Stimulated activated effector memory CD8-positive, alpha-beta T cell treated with anti-CD3 and anti-CD28 coated beads, Interleukin-12 subunit alpha, Interleukin-12 subunit beta, amount 100 ng/mL, for 72 hours (primary cell): ENCODE measurements at places on chromosomes 5 and 9.
A peak's percentile ranks its signal among the peaks of the same experiment; 100 is the strongest.

DNA sequence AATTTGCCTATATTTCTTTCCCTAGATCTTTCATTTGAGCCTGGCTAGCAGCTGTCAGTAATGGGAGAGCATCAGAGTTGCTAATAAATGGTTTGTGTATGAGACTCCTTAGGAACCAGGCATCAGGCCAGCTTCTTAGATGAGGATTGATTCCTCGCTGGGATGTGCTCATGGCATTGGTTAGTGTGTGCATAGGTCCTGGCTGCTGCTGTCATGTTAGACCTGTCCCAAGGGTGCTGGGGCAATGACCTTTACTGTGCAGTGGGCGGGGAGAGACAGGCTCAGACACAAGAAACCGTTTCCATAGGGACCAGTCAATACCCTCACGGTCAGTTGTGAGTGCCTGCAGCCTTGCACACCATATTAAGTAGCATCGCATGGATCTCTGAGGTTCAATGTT is 112.3 kb upstream of the NR3C1 start:
- no peak for DNase-seq

DNA sequence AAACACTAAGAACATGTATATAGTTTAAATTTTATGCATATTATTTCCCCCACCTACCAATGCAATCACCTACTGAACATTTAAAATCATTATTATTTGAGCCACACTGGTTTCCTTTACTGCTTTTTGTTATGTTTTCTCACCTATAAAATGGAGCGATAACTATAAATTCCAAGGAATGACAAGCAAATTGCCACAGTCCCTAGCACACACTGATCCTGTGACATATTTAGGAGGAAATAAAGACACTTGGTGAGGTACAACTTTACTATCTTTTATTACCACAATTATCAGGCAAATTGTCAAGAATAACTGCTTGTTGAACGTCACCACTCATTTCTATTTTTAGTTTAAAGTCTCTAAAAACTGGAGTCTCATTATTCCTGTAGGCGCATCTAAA is 1693.6 kb downstream of the EFNA5 start:
- DNase-seq, result no peak

DNA sequence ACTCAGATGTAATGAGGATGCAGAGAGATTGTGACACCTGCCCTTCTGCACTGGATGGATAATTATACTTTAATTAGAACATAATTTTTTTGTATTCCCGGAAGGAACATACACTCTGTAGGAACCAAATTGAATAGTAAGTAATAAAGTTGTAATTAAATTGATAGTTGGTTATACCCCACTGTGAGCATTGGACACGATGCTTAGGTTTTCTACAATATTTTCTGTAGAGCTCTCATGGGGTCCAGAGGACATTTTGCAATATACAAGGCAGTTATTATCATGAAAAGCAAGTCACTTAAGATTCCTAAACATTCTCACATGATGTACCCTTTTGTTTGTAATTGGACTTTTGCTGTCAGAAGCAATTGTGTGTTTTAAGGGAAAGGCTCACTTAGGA is 63.4 kb downstream of the DIRAS2 start:
- no peak for DNase-seq

DNA sequence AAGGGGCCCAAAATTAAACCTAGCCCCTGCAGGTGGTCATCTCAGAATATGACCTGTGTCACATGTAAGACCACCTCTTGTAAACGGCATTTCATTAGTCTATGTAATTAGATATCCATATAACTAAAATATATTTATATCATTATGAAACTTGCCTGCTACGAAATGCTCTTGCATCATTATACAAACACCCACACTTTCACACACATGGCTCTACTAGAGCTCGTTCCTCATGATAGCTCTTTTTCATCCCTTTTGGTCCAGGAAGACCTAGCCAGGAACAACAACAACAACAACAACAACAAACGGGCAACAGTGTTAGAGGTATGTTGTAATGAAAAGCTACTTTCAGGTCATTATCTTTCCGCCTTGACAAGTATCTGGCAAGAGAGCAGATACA is 58.6 kb downstream of the LHFPL2 start:
- DNase-seq, result no peak

GRCh38 chr9:117587263-117587662 is 116.9 kb upstream of the TLR4 start:
- DNase-seq, result no peak

- no peak for DNase-seq
Measured at GRCh38 chr9:133518200-133518599, 6.6 kb downstream of the MYMK start.

- DNase-seq, result no peak
Measured at GRCh38 chr5:125484742-125485641, 738.6 kb upstream of the ZNF608 start.

DNA sequence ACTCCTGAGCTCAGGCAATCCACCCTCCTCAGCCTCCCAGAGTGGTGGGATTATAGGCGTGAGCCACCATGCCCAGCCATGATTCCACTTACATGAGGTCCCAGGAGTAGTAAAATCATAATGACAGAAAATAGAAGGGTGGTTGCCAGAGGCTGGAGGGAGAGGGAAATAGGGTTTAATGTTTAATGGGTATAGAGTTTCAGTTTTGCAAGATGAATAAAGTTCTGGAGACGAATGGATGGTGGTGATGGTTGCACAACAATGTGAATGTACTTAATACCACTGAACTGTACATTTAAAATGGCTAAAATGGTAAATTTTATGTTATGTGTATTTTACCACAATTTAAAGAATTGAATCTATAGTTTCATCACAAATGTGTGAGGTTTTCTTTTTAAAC is 146.5 kb upstream of the ABCA1 start:
- no peak for DNase-seq

DNA sequence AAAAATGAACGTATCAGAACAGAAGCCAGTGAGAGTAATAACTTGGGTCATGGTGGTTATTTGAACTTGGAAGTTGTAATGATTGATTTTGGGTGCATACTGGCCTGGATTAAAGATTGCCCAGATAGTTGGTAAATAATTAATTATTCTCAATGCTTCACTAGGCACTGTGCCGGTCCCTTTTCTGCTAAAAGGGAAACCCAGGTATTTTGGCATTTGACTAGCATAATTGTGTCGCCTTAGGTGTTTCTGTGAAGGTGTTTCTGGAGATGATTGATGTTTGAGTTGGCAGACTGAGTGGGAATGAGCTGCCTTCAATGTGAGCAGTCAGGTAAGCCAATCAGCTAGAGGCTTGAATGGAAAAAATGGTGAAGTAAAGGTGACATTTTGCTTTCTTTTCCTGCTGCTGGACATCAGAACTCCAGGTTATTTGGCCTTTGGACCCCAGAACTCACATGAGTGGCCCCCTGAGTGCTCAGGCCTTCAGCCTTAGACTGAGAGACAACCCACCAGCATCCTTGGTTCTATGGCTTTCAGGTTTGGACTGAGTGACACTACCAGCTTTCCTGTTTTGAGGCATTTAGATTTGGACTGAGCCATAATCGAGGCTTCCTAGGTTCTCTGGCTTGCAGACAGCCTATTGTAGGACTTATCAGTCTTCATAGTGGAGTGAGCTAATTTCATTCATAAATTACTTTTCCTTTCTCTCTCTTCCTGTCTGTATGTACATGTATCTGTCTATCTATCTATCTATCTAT is 120.7 kb upstream of the PAPPA start:
- DNase-seq, result no peak

DNA sequence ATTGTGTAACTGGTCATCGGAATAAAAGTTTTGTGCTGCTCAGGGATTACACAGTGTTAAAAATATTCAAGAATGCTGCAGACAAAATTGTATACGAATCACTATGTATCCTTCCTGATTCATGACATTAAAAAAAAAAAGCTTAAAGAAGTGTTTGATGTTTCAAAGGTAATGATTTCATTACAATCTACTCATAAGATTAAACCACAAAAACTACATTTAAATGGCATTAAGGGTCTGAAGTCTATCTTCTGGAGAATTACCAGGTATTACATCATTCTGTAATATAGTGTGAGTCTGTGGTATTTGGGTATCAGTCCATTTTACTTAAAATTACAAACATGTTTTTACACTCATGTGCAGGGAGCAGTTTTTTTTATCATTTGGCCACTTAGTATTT is 324.4 kb downstream of the NDUFS4 start:
- no peak for DNase-seq

GRCh38 chr9:37370968-37371563 is 51.4 kb upstream of the GRHPR start:
- DNase-seq, result no peak

GRCh38 chr9:81621785-81622259 is 67.5 kb downstream of the TLE1 start:
- no peak for DNase-seq

GRCh38 chr9:134346840-134347583 is 20.8 kb downstream of the RXRA start:
- DNase-seq, result no peak

GRCh38 chr5:157994906-157995519 is 136.1 kb upstream of the CLINT1 start:
- peak; percentile 6 for DNase-seq
